NCI-H524 treated with DMSO at 0.1 percent for 48 hours (cell line): ENCODE measurements at places on chromosomes 16 and 17.

- no peak for DNase-seq
Measured at GRCh38 chr16:51262428-51262827, 111.4 kb upstream of the SALL1 start.

DNA sequence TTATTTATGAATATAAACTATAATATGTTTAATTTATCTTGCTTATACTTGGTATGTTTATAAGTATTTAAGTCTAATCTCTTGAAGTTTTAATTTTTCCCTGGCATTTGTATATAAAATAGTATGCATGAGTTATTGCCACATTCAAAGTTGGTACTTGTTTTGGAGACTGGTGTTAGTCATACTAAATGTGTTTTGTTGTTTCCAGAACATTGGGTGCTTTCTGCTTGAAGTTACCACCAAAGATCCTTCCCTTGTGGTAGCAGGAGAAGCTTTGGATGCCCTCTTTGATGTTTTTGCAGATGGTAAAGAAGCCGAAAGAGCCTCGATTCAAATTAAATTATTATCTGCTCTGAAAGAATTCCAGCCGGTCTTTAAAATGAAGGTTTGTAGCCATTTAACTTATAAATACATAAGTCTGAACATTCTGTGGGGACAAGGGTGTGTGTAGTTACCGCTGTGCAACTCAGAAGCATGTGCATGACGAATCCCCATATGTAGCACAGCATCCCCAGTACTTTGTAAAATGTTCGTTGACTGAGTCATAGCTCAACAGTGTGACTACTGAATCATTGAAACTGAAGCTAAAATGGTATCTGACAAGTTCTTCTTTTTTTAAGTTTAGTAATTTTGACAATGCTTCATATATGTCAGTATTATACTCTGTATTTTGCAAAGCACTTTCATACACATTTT is 36.4 kb downstream of the HEATR3 start:
- DNase-seq, result no peak

GRCh38 chr17:55765472-55765871 is 14.6 kb downstream of the PCTP start:
- no peak for DNase-seq

GRCh38 chr17:8124350-8125153 is 646 bp upstream of the HES7 start:
- no peak for DNase-seq

DNA sequence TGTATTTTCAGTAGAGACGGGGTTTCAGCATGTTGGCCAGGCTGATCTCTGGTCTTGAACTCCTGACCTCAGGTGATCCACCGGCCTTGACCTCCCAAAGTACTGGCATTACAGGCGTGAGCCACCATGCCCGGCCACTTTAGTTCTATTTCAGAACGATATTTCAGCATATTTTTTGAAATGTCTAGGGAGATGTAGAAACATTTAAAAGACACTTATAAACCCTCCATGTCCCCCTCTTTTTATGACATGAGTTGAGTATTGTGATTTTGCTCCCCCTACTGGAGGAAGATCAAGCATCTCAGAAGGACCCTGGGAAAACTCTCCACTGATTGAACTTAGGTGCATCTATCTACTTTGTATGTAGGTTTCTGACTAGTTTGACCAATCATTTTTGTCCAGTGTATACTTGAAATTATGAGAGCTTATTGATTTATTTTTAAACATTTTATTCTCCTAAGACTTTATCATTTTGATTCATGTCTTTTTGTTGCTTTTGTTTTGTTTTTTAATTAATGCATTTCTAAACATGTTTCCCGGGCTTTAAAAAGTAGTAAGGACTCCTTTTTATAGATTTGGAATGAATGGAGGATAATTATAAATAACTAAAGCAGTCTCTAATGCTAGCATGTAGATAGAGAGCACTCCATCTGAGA is 105.1 kb downstream of the CHD9 start:
- no peak for DNase-seq

DNA sequence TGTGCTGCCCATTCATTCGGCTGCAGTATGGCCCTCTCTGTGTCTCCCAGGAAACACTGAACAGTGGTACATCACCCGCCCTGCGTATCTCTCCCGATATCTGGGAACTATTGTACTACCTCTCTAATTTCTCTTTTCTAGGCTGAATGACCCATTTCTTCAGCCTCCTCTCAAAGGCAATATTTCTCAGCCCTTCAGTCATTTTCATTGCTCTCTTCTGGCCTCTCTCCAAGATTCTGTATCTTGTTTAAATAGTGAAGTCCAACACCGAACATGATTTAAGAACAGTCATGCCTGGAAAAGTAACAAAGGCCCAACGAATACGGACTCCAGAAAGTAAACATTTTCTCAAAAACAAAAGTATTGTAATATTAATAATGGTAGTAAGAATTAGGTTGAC is 220.1 kb downstream of the ZFHX3 start:
- DNase-seq, result no peak

GRCh38 chr17:601244-601925 is 113.3 kb downstream of the VPS53 start:
- no peak for DNase-seq

DNA sequence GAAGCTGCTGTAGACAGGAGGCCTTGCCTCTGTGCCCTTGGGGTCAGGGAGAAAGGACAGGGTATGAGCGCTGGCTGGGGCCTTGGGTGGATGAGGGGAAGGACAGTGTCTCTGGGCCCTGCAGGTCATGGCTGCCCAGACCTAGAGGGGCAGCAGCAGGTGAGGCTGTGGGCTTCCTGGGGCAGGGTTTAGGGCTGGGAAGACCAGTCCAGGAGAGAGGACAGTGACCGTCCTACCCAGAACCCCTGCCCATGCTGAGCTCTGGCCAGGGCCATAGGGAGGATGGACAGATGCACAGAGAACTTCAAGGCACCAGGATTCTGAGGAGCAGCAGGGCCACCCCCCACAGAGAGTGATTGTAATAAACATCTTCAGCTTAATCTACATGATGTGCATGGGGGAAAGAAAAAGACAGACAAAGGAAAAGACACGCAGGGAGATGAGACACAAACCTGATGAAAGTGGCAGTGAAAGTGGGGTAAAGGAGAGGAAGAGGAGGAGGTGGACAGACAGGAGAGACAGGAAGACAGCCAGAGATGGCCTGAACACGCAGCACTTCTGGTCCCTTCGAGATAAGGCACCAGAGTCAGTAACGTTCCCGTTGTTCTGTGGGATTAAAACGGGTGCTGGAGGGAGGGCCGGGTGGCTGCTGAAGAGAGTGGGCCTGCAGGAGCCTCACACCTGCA is 17.5 kb downstream of the FLOT2 start:
- no peak for DNase-seq

DNA sequence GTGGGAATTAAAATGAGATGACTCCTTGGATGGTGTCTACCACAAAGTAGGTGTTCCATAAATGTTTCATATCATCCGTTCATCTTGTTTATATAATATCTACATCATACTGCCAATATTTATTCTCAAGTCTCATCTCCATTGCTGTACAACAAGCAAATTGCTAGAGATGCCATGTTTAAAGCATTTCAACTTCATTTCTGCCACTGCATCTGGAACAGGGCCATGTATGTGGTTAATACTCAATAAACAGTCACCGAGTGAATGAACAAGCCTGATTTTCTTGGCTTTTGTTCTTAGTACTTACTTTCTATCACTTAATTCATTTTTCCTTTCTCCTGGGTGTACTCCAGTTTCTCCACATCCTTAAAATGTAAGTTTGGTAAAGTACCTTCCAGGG is 107.6 kb downstream of the KCNJ2 start:
- DNase-seq, result no peak

DNA sequence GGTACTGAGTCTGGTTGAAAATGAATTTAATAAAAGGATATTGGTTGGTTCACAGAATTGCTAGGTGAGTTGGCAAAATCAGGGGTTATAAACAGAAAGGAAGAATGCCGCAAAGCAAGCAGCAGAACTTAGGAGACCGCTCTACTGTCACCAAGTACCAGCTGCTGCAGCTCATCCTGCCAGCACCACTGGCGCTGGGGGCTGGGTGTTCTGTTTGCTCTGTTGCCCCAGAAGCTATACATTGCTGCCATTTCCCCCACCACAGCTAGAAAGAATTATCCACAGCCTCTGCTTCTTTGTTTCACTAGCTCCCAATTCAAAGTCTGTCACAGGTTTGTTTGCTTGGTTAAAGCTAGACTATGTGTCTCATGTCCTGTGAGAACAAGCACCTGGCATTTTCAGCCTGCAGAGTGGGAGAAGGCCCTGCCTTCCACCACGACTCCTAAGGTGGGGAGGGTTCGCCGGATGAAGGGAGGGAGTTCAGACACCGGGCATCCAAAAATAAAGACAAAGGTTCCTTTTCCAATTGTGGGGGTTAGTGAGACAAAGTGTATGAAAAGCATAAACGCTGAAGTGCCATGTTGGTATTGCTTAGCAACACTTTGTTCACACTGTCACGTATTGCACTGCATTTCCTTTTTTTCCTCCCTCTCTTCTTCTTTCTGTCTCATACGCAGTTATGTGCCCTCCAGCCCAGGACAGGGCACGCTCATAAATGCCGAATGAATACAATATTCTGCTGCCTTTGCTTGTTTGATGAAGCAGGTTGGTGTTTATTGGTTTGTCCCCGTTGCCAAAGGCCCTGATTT is 9.6 kb upstream of the CPD start:
- DNase-seq, result no peak

DNA sequence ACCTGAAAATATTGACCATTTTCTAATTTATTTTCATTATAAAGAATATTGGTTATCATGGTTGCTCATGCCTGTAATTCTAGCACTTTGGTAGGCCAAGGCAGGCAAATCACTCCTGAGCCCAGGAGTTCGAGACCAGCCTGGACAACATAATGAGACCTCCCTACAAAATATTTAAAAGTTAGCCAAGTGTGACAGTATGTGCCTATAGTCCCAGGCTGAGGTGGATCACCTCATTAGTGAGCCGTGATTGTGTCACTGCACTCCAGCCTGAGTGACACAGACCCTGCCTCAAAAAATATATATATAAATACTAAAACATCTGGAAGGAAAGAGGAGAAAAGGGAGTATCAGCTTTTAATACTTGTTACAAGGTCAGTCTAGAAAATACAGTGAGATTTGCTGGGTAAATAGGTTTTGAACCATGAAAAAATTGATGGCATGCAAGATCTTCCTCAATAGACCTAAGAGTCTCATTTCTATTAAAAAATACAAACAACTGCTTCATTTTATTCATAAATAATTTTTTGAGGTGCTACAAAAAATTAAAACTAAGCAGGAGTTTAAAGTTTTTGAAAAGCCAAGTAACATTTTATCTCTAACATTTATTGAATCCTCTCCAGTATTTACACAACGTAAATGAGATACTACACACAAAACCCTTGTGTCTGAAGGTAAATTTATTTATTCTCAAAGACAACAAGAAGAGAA is 47.7 kb downstream of the TUBD1 start:
- no peak for DNase-seq

- no peak for DNase-seq
Measured at GRCh38 chr17:76370261-76370993, 14.0 kb upstream of the SPHK1 start.

GRCh38 chr16:87809150-87809902 is 43.5 kb upstream of the KLHDC4 start:
- no peak for DNase-seq

GRCh38 chr17:45092911-45093430 is 31.9 kb downstream of the NMT1 start:
- no peak for DNase-seq

- DNase-seq, result no peak
Measured at GRCh38 chr16:67571981-67572431, 9.7 kb downstream of the CTCF start.

DNA sequence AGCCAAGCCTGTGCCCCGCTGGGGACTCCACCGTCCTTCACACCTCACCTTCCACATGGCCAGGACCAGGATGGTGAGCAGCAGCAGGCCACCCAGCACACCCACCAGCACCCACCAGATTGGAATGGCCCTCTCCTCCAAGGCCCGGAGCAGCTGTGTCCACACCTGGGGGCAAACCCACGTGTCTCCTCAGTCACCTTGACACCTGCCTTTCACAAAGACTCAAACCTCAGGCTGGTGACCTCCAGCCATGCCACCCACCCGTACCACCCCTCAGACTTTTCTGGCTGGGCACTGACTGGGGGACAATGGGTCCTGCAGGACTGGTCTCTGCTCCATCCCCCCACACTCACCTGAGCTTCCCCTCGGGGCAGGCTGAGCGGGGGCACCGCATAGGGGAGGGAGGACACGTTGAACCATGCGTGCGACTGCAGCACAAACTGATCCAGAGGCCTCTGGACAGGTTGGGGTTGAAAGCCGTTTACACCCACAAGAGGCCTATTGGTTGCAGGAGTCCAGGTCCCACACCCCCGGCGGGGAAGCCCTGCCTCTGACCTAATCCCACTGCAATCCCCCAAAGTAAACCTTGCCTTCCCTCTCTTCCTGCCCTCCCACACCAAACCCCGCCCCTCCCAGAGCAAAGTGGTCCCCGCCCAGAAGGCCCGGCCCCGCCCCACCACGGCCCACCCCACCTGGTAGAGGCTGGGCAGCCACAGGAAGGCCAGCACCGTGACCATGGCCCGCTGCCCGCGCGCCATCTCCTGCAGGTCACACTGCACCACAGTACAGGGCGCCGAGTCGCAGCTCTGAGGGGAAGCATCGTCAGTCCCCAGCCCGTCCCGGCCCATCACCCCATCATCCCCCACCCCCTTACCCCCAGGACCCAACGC is 10.9 kb upstream of the FAM171A2 start:
- DNase-seq, result no peak

DNA sequence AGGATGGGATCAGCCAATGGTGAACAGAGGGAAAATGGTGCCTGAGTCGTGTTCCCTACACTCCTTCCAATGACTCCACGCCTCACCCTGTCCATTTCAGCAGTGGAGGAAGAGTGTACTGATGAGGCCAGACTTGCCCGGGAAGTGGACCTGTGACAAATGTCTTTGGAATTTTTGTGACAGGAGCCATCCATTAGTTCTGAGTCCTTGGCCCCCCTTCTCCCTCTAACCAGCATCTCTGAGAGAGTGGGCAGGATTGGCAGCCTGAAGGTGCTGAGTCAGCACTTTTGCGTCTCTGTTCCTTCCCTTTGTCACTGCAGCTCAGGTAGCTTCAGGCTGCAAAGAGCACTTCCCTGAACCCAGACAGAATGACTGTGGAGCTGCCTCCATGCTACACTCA is 30.8 kb downstream of the BEAN1 start:
- DNase-seq, result no peak

DNA sequence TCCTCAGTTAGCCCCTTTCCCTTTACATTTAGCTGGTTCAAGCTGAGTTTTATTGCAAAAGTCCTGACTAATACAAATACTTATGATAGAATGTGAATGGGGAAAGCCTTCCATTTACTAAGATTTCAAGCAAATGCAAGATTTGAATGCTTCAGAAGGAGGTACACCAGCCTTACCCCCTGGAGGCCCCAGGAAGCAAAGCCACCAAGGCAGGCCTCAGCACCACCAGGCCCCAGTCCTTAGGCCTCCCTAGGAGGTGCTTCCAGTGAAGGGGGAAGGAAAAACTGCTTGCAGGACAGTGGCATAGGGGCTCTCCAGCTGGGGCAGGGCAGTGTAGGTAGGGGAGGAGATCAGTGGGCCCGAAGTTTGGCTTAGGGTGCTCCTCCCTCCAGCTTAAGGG is 7.3 kb upstream of the PRPSAP2 start:
- DNase-seq, result no peak

GRCh38 chr17:2202302-2202995 is 101.1 kb downstream of the SMG6 start:
- no peak for DNase-seq
